ENCODE measurements at places on chromosomes 2 and 18.

- no peak for DNase-seq
Measured at GRCh38 chr2:48424866-48425265, 105.1 kb upstream of the STON1 start.

DNA sequence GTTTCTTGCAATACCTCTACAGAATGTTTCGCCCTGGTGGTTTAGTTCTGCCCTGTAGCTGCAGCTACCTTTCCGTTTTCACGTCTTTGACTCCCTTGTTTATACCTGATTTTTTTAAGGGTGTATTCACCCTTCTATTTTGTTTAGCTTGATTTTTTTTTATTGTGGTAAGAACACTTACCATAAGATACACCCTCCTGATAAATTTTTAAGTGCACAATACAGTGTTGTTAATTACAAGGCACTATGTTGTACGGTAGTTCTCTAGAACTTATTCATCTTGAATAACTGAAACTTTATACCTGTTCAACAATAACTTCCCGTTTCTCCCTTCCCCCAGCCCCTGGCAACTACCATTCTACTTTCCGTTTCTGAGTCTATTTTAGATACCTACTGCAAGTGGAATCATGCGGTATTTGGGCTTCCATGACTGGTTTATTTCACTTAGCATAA, 48.9 kb upstream of the NABP1 start:
- no peak for DNase-seq

- DNase-seq = no peak
Measured at GRCh38 chr2:220148471-220149248, 521.2 kb downstream of the SLC4A3 start.

GRCh38 chr2:85956646-85957039, 67.9 kb upstream of the ST3GAL5 start:
- DNase-seq = no peak

- DNase-seq = peak; percentile 34
Measured at GRCh38 chr2:206164261-206164862, 4.7 kb downstream of the EEF1B2 start.

GRCh38 chr18:59941331-59941730, 41.5 kb downstream of the PMAIP1 start:
- DNase-seq = no peak

GRCh38 chr2:177193240-177193639, 19.4 kb upstream of the HNRNPA3 start:
- no peak for DNase-seq

DNA sequence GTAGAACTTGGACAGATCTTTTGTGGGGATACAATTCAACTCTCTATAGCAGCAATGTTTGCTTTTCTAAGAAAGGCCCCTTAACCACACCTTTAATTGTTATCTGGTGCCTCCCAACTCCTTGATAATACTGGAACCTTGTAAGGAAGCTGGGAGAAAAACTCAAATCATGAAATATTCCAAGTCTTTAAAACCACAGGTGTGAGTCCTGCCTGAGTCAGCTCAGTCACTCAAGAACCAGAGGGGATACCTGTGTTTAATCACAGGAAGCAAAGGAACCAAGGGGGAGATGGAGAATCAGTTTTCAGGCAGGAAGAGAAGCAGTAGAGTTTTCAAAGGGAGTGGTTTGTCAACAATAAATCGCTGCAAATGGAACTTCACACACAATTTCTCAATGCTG, 159.9 kb downstream of the LAMA3 start:
- DNase-seq = no peak

DNA sequence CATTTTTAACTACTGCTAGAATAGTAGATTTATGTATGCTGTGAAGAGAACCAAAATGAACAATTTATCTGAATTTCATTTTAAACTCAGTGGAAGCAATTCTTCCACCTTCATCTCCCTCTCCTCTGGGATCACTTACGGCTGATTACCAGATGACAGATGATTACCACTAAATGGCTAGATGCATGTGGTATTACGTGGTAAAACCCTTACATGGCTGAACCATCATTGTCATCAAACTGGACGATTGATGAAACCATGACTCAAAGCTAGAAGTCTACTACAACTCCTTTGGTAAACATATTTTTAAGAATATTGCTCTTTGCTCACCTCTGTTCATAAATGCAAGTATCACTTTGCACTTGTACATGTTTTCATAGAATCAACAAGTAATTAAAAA, 48.5 kb upstream of the DOCK10 start:
- no peak for DNase-seq

DNA sequence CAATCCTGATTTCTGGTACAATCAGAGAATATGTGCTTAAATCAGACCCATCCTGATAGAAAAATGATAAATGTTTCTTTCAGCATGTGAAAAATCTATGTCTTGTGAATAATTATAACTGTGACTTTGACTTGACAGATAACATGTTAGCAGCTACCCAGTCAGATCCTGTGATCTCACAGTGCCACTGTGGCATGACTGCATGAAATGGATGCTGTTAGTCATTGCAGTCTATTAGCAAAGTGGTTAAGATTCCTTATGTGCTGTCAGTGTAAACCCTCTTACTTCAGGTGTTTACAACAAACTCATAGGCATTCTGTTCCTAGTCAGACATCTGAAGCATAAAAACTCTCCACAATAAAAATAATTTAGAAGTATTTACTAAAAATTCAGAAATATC, 244.6 kb upstream of the RND3 start:
- no peak for DNase-seq

GRCh38 chr2:193272011-193272410, 1077.3 kb upstream of the TMEFF2 start:
- DNase-seq = no peak

DNA sequence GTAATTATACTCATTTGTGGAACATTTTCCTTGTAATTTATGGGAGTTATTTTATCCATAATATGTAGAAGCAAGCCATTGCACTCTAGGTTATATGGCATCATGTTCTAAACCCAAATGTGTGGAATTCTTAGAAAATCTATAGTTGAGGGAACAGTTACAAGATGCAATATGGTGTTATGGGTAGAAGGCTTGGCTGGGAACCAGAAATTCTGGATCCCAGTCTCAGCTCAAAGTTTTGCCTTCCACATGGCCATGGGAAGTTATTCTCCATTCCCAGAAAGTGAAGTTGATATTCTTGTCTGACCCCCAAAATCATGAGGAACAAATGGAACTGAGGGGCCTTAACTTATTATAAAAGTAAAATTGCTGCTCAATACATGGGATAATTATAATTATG, 38.0 kb downstream of the KIF5C start:
- no peak for DNase-seq
